ENCODE measurements at places on chromosomes 12 and 14.

DNA sequence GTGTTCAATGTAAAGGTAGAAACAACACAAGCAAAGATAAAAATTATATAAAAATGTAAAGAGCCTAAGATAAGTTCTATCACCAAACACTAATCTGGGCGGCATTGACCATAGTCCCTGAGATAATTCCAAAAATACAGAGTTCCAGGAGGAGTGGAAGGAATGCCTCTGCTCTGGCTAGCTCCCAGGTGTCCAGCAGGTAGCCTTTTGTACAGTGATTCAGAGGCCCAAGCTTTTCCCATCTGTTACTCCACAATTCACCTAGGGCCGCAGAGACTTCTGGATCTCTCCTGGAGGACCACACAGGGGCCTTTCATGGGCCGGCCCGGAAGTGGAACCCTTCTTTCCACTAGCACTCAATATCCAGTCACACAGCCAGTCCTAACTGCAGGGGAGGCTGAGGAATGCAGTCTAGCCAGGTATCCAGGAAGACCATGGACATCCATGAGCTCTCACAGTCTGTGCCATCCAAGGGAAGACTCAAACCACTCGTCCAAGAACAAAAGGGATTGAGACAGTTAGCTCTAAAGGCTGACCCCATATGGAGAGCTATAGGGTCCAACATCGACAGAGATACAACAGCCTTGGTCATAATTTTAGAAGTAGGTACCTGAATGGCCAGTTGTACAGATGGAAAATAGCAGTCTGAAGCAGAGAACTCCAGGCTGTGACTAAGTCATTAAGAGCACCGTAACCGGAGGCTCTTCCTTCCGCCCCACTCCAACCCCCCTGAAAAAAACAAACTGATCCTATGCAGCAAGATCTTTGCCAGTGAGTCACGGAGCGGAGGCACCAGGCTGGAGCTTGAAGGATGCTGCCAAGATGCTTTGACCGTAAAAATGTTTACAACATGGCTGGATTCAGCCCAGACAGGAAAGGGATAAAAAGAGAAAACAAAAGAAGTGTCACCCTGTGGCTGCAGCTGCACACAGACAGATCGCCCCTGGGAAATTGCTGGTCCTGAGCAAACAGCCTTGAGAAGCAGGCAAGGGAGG is 204.8 kb downstream of the NUAK1 start:
- DNase-seq: no peak

DNA sequence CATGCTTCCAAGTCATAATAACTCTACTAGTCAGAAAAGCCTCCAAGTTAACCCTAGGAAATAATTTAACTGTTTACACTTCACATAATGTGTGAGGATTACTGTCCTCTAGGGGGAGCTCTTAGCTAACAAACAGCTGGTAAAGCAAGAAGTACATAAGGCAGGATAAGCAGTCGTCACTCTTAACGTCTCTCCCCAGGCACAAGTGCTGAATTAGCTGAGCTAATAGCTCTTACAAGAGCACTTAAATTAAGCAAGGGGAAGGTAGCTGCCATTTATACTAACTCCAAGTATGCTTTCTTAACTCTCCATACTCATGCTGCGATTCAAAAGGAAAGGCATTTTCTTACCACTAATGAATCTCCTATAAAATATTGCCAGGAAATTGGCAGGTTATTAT is 79.3 kb upstream of the TSPAN11 start:
- DNase-seq: no peak

- no peak for DNase-seq
Measured at GRCh38 chr12:195951-196350, 18.0 kb downstream of the SLC6A12 start.

GRCh38 chr12:71174146-71174545 is 16.3 kb upstream of the TSPAN8 start:
- no peak for DNase-seq

- no peak for DNase-seq
Measured at GRCh38 chr12:25365340-25365730, 114.6 kb upstream of the KRAS start.

- DNase-seq: no peak
Measured at GRCh38 chr12:50725011-50725942, 38.6 kb upstream of the ATF1 start.

DNA sequence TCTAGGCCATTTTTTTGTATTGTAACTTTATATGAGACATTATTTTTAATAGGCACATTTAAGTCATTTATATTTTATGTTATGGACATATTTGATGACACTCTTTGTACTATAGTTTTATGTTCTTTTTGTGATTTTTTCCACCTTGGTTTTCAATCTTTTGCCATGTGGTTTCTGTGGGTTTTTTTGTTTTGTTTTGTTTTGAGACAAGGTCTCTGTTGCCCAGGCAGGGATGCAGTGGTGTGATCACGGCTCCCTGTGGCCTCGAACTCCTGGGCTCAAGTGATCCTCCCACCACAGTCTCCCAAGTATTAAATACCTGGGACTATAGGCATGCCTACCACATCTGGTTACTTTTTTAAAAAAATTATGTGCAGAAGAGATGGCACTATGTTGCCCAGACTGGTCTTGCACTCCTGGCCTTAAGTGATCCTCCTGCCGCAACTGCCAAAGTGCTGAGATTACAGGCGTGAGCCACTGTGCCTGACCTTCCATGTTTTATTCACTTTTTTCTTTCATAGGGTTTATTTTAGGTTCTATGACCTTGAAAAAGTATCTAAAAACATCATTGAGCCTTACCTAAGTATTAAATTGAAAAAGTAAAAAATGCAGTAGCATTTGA is 16.3 kb downstream of the MSRB3 start:
- DNase-seq: no peak

DNA sequence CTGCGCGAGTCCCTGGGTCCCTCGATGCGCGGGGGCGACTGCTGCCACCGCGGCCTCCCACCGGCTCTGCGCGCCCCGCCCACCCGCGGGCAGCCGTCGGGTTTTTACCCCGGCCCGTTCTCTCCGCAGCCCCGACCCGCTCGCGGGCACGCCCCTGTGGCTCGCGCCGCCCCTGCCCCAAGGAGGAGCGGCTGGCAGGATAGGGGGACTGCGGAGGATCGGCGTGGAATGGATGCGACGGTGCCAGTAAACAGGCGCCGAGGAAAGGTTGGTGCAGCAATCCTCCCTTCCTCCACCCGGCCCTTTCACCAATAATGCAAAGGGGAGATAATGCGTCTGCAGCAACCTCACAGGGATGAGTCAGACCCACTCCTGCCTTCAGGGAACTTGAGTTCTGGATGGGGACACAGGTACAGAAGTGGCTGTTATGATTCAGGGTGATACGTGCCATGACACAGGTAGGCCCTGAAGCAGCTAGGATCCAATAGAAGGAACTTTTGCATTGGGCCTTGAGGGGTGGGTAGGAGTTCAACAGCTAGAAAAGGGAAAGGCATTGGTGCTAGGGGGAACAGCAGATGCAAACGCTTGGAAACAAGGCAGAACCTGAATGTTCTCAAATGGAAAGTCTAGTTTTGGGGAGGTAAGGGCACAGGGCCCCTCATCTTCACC is 554 bp upstream of the DEGS2 start:
- no peak for DNase-seq

DNA sequence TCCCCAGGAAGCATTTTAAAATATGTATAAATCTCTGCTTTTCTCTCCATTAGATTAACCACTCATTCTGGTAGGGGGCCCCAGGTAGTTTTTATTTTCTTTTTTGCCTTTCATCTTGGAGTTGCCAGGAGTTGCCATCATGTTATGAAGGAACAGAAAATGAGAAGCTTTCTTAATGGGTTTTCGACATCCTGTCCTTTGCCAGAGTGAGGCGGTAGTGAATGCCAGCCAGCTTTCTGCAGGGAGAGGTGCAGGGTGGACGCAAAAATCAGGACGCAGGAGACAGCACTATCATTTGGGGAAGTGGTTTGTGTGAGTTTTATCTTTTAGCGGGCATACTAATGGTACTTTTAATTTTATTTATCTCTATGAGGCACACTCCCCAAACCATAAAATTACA is 1.7 kb downstream of the RASSF8 start:
- DNase-seq: no peak

DNA sequence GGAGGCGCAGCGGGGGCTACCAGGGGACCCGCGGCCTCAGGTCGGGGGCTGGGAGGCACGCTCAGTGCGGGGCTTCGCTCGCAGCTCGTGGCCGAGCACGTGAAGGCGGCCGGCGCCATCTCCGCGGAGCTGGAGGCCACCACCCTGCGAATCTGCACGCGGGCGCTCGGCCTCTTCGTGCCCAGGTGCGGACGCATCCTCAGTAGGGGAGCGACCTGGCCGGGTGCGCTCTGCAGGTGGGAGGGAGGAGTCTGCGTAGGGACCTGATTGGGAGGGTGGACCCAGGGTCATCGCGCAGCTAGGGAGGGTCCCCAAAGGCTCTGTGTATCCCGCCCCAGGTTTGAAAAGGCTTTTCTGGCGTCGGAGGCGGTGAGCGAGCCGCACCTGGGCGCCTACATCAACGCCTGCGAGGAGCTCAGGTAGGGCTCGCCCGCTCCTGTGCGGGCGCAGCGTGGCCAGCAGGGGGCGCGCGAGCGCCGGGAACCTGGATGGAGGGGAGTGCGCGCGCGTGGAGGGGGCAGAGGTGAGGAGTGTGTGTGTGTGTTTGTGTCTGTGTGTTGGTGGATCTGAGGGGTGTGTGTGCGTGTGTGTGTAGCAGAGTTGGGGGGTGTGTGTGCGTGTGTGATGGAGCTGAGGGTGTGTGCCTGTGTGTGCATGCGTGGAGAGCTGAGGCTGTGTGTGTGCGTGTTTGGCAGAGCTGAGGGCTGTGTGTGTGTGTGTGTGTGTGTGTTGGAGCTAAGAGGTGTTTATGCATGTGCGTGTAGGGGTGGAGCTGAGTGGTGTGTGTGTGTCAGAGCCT is 10.3 kb downstream of the EXOC3L4 start:
- DNase-seq: peak; percentile 66

DNA sequence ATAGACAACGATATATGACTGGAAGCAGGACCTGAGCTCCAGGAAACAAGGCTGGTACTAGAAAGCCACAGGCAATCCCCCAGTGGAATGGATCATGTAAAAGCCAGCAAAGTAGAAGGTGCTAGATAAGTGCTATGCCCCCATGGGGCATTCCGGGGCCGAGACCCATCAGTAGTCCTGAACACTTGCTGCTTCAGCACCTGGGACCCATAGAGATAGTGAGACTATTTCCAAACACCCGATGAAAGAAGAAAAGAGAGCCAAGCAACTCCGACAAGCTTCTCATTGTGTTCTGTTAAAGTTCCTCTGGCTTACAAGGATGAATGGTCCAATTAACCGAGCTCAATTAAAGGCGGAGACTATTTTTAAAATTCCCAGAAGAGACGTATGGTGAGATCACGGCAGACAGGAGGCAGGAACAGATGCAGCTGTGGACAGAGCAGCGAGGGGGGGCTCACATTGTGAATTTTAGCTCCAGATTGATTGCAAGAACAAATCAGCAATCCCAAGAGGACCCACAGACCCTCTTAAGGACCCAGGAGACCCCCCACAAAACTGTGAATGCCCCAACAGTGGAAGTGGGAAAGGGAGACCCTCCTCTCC is 142.5 kb upstream of the OVCH1 start:
- DNase-seq: no peak

DNA sequence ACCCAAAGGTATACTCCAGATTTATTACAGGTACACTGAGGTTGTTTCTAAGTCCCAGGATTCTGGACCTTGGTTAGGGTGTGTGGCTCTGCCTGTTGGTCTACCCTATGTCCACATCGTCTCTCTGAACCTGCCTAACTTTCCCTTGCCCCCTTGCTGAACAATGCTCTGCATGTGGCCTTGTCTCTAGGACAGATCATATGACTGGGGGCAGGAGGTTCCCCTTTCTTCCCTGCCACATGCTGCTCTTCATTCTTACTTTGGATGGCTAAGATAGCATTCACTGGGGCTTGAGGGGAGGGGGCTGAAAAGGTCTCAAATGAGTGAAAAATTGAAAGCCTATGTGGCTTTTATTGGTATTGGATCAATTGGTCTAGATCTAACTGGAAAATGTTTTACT is 49.2 kb downstream of the MBIP start:
- no peak for DNase-seq

DNA sequence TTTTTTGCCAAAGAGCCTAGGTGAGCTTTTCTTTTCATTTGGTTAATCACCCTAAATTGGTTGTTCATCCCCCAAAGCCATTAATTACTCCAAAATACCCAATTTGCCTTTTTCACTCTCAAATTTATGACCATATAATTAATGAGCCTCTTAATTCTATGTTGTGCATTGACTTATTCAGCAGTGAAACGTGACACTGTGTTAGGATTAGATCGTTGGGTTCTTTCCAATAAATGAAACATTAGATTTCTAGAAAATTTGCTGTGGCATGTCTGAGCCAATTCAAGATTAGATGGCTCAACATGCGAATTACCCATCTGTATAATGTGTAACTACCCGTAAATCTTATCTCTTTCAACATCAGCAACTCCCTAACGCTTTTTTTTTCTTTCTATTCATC is 273.4 kb downstream of the BMP4 start:
- DNase-seq: no peak

- DNase-seq: no peak
Measured at GRCh38 chr14:21385188-21385904, 1.5 kb upstream of the SUPT16H start.

DNA sequence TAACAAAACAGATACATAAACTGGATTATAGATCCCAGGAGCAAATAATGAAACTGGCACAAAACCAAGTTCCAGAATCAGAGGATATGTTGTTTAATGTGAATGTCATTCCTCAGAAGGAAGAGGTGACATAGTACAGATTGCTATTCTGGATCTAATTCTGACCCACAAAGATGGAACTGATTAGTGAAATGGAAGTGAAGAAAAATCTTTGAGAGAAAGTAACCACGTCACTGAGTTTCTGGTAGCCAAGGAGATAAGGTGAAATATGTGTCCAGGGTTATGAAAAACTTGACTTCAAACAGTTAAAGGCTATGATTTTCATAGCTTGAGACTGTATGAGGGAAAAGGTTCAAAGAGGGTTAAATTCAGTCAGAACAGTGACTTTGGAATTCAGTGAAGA is 8.3 kb downstream of the OR10AD1 start:
- no peak for DNase-seq
